Right ventricle myocardium inferior (tissue), 1 donor: ENCODE measurements at places on chromosomes 7 and 10. TPM values are rescaled to one million over a fixed set of nuclear protein-coding genes. Genes with fewer than 3 reads are reported as not detected.

DNA sequence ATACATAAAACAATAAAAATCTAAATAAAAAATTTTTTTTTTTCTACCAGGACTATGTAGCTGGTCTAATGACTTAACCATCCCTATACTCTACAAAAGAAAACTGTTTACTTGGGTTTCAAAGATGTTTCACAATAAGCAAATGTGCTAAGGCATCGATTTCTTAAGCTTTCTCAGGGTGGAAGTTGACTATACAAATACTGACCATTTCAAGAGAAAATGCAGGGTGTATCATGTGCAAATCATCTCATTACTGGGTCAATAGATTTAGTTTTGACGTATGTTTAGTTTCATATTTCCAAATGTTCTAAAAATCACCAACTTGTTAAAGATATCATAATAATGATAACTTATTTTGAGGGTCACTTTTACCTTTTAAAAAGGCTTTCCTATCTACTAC, 7.5 kb downstream of the NRP1 start:
- no peak for DNase-seq

HOGA1 gene
- 15.6 TPM for total RNA-seq

TSPAN12 gene
- total RNA-seq, result 61.4 TPM

GRID1 gene
- total RNA-seq, result 1.3 TPM

DNA sequence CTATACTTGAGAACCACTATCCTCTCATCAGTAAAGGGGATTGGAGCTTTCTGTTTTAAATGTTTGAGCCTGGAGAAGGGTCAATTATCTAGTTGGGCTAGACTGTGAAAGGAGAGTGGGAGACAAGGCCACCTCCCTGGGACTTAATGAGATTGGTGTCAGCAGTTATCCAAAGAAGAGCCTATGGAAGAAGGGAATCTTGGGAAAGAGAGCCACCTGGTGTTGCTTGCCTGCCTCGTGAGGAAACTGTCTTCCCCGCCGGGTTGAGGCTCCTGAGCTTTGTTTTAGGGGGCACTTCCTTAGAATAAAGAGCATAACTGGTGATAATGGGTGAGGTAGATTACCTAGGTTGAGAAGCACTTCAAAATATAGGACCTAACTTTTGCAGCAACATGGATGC, 32.0 kb upstream of the ABCB4 start:
- DNase-seq, result no peak

- DNase-seq, result no peak
Measured at GRCh38 chr7:140928491-140929309, 4.0 kb upstream of the BRAF start.
